HAP-1 (cell line): ENCODE measurements at places on chromosomes 6 and 20.

- DNase-seq: no peak
Measured at GRCh38 chr20:35598476-35598875, 17.2 kb upstream of the SPAG4 start.

GRCh38 chr6:134938896-134939295 is 11.0 kb downstream of the ALDH8A1 start:
- DNase-seq: no peak

DNA sequence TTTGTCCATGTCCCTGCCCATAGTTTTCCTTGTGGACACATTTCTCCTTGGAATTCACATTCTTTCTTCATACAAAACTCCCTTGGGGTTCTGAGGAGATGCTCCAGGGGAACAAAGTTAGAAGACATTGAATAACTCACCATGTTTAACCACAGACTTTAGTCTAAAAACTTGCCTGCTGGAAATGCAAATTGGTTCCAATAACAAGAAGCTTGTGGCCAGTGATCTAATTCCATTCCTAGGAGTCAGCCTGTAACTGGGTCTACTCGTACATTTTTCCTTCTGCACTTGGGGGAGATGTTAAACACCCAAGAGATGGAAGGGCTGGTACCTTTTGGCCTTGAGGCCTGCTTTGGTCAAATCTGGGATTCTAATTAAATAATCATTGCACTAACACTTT is 60.2 kb downstream of the SCML4 start:
- no peak for DNase-seq

DNA sequence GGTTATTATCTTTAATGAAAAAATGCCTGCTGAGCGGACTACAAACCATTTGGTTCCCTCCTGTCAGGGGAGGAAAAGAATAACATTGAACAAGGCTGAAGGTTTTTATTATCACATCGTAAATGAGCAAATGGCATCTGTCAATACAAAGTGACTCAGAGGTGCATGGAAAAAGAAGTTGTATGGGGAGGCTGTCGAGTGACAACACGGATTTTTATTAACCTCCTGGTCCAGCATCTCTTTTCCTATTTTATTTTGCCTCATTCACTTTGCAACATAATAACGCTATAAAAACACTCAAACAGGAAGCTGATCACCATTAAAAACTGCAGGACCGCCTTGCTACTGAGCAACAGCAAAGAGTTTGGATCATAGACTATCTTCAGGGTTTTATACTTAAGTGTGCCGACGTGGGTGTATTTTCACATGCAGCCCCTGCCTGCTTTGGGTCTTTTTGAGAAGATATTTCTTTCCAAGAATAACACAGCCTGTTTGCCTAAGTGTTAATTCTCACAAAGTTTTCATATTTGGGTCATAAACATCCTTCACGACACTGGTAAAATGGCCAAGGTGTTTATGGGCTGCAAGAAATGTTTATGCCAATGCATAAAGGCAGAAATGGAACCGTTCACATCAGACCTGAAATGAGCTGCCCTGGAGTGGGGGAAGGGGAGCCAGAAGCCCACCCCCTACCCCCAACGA is 132.1 kb upstream of the SALL4 start:
- DNase-seq: peak; percentile 66

- no peak for DNase-seq
Measured at GRCh38 chr6:15880262-15880973, 217.6 kb upstream of the DTNBP1 start.

DNA sequence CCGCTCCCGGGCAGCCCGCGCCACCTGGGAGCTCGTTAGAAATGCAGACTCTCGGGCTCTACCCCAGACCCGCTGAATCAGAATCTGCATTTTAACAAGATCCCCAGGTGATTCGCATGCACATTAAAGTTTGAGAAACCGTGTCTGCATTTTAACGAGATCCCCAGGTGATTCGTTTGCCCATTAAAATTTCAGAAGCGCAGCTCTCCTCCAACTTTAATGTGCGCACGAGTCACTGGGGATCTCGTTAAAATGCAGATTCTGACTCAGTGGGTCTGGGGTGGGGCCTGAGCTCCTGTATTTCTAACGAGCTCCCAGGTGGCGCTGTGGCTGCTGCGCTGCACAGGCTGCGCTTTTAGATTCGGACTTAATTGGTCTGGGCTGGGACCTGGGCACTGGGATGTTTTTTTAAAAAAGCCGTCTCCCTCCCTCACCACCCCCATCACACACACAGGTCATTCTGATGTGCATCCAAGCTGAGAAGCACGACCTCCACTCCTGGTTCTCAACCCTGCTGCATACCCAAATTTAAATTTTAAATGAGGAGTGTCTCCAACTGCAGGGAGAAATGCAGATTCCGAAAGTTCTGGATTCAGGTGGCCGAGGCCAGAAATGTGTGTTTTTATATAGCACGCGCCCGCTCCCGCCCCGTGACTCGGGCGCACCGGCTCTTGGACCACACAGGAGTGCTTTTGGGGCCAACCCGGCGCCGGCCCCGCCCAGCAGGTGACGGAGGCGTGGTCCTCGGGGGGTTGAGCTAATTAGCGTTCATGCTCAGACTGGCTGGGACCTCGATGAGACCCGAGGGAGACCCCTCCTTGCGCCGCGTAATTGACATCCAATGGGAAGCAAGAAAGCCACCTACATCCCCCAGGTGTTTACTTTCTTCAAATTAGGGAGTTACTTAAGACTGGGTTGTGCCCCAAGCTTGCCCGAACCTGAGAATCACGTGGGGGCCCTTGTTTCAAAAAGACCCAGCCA is 85.8 kb downstream of the ZFP64 start:
- no peak for DNase-seq

- no peak for DNase-seq
Measured at GRCh38 chr6:160014869-160015182, 45.9 kb downstream of the IGF2R start.

GRCh38 chr6:20879121-20879520 is 344.9 kb downstream of the CDKAL1 start:
- DNase-seq: no peak

DNA sequence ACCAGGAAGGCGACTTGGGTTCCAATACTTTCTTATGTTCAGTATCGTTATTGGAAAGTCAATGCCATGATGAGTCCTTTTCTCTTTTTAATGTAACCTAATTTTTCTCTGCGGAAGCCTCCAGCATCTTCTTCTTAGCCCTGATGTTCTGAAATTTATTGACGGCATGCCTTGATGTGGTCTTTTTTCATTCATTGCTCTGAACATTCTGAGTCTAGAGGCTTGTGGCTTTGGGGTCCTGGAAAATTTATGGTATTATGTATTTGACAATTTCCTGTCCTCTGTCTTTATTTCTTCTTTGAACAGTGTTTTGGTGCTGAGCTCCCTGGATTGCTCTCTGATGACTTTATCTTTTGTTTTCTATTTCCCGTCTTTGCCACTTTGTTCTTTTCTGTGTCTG is 28.7 kb upstream of the MAS1 start:
- DNase-seq: no peak

- DNase-seq: no peak
Measured at GRCh38 chr6:117288083-117288715, 22.8 kb downstream of the VGLL2 start.

DNA sequence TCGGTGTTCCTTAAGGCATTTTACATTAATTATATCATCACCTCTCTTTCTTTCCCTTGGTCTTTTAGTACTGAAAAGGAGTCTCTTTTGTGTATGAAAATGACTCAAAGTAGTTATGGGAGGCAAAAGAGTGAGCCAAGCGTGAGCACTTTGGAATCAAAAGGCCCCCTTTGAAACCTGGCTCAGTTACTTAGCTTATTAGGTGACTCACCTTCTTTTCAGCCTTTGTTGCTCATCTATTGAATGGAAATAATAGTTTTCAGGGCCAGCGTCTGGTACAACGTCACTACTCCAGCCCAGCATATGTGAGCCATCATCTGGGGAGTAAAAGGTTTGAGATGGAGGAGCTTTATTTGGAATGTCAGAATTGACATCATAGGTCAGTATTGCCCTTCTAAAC is 147.4 kb upstream of the SCGN start:
- DNase-seq: peak; percentile 56
